Hindlimb muscle (tissue), 1 donor: ENCODE measurements at places on chromosomes 6 and 20.

- DNase-seq = no peak
Observed at GRCh38 chr6:48016020-48016755, 94.8 kb downstream of the PTCHD4 start.

- no peak for DNase-seq
Observed at GRCh38 chr6:13558718-13559117, 15.7 kb upstream of the SIRT5 start.

GRCh38 chr6:2970753-2971419 lies 481 bp downstream of the SERPINB6 start:
- DNase-seq = peak; percentile 70

GRCh38 chr6:147345902-147346301 lies 141.7 kb downstream of the STXBP5 start:
- DNase-seq = no peak

DNA sequence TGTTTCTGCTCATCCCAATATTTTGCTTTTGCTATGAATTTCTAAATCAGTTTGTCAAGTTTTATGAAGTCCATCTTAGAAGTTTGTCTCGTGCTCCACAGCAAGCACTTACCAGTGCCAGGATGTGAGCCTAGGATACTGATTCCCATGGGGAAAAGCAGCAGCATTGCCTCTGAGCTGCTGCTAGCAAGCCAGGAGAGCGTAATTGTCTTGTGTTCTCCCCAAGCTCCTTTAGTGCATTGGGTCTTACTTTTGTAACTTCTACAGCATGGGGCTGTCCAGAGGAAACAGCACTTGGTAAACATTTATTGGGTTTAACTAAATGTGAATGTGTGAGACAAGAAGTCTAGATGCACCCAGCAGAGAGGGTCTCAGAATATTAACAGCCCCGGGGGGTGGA lies 76.1 kb downstream of the RNF182 start:
- no peak for DNase-seq

GRCh38 chr20:40753472-40753871 lies 64.4 kb upstream of the MAFB start:
- no peak for DNase-seq

DNA sequence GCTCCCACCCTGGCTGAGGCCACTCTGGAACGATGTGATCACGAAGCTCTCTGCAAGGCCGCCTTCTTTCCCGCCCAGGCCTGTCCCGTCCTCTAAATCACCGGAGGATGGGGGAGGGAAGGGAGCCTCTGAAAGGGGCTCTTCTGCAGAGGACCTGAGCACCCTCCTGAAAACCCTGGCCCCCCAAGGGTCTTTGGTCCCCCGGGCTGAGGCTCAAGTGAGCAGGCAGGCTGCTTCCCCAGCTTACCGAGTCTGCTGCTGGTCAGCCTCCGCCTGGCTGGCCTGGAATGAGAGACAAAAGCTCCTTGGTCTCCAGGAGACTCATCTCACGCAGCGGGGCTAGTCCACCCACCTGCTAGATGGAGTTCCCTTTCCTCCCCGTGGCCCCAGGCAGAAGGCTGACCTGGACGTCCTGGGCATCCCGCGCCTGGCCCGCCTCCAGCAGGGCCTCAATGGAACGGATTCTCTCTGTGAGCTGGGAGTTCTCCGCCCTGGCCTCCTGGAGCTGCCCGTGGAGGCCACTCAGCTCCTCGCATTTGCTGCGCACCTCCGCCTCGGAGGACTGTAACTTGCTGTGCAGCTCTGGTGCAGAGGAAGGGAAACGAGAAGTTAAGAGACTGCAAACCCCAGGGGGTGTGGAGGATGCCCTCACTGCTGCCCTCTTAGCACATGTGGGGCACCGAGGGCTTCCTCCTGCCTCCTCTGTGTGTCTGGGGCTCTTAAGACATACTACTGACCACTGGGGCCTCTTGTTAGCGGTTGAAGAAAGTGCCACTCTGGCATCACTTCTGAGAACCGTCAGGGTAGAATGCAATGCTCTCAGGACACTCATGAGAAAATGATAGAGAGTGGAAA lies 54.7 kb downstream of the RRBP1 start:
- DNase-seq = no peak

GRCh38 chr20:62186096-62186426 lies 3.2 kb downstream of the MTG2 start:
- no peak for DNase-seq

- no peak for DNase-seq
Observed at GRCh38 chr6:33116841-33117711, 41.3 kb downstream of the HLA-DPB1 start.

DNA sequence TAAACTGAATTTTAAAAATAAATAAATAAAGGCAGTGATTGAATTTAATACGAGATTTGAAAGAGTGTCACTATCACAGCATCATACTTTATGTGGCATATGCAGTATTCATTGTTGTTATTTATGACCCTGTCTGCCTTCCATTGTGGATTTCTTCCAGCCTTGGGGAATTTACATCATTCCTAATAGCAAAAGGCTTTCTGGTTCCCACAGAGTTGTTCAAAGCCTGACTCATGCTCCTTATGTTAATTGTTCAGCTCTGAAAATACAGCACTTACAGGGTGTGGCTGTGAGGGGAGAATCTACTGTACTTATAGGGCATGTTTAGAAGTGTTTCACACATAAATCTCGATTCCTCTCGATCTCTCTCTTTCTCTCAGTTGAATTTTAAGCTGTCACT lies 54.4 kb downstream of the JAG1 start:
- peak; percentile 44 for DNase-seq

DNA sequence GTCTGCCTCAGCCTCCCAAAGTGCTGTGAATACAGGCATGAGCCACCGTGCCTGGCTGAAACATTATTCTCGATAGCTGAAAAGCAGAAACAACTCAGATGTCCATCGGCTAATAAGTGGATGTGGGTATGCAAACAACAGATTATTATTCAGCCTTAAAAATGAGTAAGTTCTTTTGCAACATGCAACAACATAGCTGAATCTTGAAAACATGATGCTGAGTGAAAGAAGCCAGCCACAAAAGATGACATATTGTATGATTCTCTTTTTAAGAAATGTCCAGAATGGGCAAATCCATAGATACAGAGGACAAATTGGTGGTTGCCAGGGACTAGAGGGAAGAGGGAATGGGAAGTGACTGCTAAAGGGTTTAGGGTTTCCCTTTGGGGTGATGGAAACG lies 61.7 kb downstream of the RIOK1 start:
- DNase-seq = no peak

GRCh38 chr6:85401186-85402021 lies 48.5 kb upstream of the NT5E start:
- no peak for DNase-seq

- no peak for DNase-seq
Observed at GRCh38 chr6:135411339-135411738, 86.2 kb downstream of the AHI1 start.

GRCh38 chr6:56244089-56244488 lies 3.3 kb downstream of the COL21A1 start:
- DNase-seq = no peak

- no peak for DNase-seq
Observed at GRCh38 chr20:33158637-33159385, 9.1 kb upstream of the BPIFA2 start.

DNA sequence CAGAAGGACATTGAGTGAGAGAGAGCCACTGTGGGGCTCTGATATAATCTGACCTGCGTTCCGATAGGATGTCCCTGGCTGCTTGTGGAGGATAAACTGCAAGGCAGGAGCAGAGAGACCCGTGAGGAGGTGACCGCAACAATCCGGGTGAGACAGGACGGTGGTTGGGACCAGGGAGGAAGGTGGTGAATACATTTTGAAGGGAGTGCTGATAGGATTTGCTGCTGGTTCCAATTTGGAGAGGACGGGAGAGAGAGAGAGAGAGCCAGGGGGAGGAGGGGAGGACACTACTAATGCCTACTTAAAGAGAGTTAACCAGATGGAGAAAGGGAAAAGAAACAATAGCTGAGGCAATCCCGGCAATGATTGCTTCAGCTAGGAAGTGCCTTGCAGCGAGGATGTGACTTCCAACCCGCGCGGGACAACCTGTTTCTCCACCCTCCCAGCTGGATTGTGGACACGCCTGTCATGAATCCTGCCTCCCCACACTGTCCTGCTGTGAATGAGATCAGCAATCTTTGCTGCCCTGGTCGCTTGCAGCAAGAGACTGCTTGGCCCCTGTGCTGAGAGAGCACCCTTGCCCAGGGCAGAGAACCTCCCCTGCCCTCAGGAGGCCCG lies 199.0 kb upstream of the KCNG1 start:
- no peak for DNase-seq

- no peak for DNase-seq
Observed at GRCh38 chr6:105874835-105875626, 211.1 kb upstream of the PRDM1 start.

DNA sequence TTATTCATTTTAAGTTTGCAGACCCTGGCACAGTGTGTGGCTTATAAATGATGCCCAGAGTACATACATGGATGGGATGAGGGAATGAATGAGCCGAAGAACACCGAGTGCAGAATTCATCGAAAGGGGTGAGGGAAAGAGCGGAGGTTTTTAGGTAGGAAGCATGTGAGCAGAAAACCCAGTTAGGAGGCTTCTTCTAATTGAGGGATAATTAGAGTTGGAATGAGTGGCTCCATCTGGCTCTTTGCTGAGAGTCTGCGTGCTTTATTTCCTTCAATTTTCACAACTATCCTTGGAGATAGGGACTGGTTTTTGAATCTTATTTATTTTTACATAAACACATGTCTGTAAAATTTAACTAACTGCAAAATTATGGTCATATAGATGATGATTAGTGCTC lies 150.7 kb downstream of the DOK5 start:
- DNase-seq = no peak

GRCh38 chr20:8795404-8795803 lies 273.5 kb upstream of the PLCB4 start:
- DNase-seq = no peak

DNA sequence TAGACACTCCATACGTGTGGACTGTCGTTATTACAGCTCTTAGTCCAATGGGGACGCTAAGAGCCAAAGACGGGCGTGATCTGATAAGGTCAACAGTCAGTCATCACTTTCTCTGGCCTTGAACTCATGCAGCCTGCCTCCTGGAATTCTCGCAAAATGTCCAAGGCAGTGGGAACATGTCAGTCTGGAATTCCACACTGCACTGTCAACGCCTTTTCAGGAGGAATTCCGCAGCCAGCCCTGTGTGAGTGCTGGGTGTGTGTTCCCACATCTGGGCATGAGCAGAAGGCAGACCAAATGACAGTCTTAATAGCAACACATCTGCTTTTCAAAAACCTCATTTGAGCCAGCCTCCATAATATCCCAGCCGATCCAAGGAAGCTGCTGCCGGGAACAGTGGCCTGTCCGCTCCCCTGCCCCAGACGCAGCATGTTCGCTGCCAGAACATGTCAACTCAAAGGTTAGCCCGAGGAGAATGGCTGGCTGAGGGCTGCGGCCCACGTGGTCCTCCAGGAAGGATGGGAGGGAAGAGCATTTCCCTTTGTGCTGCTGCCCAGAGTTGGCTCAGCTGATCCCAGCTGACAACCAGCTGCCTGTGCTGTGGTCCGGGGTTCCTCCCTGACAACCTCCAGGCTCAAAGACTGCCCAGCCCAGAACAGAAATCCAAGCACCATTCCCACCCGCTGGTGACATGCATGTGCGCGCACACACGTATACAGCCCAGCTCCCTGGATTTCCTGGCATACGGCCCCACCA lies 103.1 kb downstream of the SULF2 start:
- DNase-seq = peak; percentile 74
